Head of caudate nucleus (tissue), 42 donors: ENCODE measurements at places on chromosomes 1 and 21.

- no peak for DNase-seq
These were observed 15.0 kb downstream of the CACNA1S start for GRCh38 chr1:201096977-201097856.

- no peak for DNase-seq
These were observed 1077.3 kb downstream of the KCNT2 start for GRCh38 chr1:195530961-195531360.

DNA sequence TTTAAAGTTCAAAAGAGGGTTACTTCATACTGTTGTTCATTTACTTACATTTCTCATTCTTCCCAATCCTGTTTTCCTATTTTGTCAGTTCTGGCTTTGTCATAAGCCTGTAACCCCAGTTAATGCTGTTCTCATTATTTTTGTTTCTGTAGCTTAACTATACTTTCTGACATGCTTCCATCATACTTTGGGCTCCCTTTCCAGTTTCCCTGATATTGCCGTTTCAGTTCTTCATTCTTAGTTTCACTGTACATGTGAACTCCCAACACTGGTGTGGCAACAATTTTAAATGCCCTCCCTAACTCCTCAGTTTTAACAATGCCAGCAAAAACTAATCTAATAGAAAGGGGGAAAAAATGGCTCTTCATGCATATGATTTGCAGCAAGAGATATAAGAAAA lies 456.7 kb downstream of the LMO4 start:
- no peak for DNase-seq

GRCh38 chr1:109950038-109950437 lies 34.5 kb upstream of the AHCYL1 start:
- DNase-seq = no peak

DNA sequence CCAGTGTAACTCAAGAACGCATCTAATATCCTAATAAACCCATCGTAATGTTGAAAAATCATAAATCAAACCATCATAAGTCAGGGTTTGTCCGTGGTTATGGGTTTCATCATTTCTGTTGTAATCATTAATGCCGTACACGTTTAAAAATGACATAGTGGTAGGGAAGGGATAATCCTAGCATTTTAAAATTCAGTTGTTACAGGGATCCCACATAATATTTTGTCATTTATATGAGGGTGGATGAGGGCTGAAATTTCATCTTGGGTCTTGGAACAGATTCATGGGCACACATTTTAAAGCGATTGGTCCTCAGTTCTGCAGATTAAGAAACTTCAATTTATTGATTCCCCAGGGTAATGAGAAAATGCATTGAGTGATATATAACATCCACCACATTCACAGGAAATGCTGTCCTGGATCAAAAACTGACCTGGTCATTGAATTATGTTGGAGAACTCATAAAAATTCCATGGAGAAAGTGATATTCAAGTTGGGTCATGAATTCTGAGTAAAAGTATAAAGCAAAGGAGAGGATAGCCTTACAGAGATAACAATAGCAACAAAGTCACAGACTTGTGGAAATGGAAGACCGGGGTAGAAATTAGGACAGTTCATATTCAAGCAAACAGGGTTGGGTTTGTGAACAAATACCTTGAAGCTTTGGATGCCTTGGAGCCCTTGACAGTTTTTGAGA lies 1527.3 kb upstream of the TPTE start:
- no peak for DNase-seq

DNA sequence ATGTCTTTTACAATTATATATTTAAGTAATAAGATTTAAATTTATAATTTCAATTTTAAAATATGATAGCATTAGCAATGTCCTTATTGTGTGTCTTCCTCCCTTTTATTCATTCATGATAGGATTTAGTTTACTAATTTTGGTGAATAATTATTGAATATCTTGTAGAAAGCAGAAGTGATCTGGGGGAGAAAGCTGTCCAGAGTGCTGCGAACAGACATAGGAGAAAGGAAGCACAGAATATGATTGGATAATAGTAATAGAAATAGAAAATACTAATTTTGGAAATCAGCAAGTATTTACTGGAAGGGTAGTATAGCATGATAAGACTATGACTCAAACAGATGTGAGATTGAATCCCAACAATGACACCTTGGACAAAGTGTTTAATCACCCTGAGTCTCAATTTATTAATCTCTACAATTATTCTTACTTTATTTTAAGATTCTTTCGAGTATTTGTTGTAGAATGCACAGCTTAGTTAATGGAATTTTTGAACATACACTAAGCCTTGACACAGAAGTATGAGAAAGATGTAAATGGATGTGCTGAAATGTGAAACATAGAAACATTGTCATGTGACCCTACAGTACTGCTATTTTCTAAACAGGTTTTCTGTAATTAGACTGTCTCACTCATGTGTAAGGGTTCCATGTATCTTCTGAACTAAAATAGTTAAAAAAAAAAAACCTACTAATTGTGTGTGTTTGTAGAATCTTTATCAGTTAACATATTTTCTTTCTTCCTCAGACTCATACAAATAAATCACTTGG lies 7.9 kb downstream of the SH3GLB1 start:
- DNase-seq = no peak

DNA sequence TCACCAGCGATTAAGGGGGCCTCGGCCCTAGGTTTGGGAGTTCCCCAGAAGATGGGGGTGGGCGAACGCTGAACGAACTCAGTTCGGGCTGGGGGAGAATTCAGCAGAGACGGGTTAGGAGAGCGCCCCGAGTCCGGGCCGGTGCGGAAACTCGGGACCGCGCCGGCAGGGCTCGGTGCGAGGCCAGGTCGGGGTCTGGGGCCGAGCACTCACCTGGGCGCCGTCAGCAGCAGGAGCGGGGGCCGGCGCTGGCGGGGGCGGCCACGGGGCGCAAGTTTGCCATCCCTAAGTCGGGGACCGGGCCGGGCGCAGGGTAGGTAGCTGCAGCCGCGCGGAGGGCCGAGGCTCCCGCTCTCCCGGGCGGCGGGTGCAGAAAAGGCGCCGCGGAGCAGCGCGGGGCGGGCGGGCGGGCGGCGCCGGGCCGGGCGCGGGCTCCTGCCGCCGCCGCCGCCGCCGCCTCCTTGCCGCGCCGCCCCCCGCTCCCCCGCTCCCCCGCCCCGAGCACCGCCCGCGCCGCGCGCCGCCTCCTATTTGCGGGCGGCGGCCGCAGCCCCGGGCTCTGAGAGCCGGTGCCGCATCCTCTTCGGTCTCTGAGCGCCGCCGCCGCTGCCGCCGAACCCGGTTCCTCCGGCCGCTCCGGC lies 349 bp downstream of the ADGRB2 start:
- DNase-seq = no peak

DNA sequence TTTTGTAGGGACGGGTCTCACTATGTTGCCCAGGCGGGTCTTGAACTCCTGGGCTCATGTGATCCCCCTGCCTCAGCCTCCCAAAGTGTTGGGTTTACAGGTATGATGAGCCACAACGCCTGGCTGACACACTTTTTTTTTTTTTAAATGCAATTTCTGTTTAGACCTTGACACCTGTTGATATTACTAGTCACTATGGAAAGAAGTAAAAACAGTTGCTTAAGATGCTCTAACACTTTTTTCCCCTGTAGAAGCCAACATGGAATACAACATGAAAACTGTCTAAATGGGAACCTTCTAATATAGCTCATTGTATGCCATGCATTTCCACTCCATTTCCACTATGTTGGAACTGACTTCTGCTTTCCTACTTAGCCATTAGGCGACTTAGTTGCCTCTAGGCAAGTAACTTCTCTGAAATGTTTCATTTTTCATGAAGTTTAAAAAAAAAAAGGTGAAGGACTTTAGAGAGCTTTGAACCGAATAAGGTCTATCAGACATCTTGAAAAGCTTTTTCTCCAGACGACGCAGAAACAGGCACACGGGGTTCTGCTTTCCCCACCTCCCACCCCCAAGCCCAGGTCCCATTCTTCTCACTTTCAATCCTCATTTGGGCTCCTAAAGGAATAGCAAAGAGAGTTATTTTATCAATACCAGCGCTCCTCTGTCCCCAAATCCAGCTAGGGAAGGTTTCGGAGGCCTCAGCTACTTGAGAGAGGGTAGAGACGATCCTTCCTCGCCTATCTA lies 648 bp upstream of the DR1 start:
- DNase-seq = no peak
